ENCODE measurements at places on chromosomes 11 and 22.

DNA sequence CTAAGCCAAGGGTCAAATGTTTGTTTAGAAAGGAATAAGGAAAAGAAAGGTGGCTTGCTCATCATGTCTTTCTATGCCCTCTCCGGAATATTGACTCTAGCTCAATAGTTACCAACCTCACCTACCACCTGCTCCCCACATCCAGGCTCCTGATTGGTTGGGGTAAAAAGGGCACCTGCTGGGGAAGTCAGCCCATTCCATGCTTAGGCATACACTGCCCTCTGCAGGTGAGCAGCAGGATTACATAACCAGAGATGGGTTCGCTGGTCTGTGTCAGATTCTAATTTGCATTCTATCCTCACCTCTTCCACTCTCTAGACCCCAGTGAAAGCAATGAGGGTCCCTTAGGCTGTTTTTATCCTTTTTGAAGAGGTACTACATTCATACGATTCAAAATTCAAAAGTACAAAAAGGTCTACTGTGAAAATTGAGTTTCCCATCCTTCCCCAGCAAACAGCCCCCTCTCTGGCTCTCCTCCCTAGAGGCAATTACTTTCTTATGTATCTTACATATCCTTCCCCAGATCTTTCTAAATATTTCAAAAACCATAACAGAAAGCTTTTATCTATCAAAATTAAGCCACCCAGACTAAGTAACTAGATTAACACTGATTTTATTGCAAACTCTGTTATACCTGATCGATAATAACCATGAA lies 98.0 kb upstream of the ASPHD2 start:
- DNase-seq: peak; percentile 69

- DNase-seq: peak; percentile 24
Measured at GRCh38 chr11:45444796-45445195, 158.7 kb upstream of the SYT13 start.

- no peak for DNase-seq
Measured at GRCh38 chr11:86149792-86150191, 80.9 kb upstream of the PICALM start.

DNA sequence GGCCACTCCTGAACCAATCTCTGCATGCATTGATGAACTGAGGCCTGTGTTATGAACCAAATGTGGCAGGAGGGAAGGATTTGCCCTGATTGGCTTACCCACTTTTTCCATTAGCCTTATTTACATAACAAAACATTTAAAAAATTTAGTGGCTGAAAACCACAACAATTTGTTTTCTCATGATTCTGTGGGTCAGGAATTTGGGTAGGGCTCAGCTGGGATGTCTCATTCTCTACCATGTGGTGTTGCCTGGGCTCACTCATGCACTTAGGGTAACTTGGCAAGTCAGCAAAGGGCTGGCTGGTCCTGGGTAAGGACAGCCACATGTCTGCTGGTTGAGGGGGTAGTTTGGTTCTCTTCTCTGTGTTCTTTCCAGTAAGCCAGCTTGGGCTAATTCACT lies 35.1 kb upstream of the CYP2R1 start:
- no peak for DNase-seq

DNA sequence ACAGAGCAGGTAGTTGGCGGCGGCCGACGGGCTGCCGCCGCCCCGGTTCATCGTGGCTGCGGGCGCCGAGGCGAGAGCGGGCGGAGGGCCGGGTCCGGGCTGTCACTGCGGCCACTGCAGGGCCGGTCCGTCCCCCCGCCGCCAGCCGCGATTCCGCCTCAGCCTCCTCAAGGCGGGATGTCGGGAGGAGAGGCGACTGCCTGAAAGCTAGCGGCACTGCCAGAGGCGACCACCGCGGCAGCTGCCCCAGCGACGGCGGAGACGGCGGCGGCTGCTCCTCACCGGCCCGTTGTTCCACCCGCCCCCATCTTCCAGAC lies 234 bp downstream of the SESN3 start:
- DNase-seq: no peak

GRCh38 chr11:776561-777287 lies 563 bp downstream of the GATD1 start:
- no peak for DNase-seq

DNA sequence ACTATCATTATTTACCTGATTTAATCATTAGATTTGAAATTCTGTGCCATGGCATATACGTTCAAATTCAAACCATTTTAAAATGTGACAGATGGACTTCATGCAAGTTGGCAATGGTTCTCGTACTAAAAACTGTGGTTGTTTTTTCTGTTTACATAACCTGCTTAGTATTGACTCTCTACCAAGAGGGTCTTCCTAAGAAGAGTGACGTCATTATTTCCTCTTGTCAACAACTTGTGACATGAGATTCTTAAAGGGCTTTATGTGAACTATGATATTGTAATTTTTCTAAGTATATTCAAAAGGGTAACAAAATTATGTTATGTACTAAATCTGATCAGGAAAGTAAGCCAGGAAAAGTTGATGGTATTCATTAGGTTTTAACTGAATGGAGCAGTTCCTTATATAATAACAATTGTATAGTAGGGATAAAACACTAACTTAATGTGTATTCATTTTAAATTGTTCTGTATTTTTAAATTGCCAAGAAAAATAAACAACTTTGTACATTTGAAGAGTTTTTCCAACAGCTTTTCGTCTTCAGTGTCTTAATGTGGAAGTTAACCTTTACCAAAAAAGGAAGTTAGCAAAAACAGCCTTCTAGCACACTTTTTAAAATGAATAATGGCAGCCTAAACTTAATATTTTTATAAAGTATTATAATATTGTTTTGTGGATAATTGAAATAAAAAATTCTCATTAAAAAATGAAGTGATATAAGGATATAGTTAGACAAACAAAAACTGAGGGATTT lies 87.0 kb downstream of the GRK3 start:
- DNase-seq: no peak

GRCh38 chr11:65014726-65015227 lies 817 bp downstream of the ARL2 start:
- no peak for DNase-seq

- DNase-seq: no peak
Measured at GRCh38 chr11:64607381-64607985, 16.5 kb downstream of the SLC22A12 start.

DNA sequence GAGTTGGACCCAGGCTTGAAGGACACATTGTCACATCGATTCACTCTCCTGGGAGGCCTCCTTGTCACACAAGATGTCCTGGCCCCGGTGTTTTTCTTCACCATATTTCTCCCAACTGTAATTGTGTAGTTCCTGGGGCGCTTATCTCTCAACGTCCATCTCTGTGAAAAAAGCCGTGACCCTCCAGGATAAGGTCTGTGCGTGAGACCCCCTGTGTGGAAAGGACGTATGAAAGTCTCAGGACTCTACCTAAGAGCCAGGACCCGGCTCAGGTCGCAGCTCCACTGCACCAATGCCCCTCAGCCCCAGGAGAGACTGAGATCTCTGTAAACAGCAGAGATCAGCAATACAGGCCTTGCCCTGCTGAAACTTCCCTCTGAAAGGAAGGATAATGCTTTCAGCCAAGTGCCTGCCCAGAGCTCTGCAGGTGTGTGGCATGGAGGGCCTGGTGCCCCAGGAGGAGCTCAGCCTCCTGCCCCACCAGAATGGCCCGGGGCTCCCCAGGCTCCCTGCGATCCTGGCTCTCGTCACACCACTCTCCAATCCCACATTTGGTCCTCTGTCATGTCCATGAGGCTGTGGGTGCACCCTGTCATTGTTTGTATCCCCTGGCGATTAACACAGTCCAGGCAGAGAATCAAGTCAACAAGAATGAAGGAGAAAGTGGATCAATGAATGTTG lies 119.2 kb upstream of the TMEM45B start:
- DNase-seq: no peak

DNA sequence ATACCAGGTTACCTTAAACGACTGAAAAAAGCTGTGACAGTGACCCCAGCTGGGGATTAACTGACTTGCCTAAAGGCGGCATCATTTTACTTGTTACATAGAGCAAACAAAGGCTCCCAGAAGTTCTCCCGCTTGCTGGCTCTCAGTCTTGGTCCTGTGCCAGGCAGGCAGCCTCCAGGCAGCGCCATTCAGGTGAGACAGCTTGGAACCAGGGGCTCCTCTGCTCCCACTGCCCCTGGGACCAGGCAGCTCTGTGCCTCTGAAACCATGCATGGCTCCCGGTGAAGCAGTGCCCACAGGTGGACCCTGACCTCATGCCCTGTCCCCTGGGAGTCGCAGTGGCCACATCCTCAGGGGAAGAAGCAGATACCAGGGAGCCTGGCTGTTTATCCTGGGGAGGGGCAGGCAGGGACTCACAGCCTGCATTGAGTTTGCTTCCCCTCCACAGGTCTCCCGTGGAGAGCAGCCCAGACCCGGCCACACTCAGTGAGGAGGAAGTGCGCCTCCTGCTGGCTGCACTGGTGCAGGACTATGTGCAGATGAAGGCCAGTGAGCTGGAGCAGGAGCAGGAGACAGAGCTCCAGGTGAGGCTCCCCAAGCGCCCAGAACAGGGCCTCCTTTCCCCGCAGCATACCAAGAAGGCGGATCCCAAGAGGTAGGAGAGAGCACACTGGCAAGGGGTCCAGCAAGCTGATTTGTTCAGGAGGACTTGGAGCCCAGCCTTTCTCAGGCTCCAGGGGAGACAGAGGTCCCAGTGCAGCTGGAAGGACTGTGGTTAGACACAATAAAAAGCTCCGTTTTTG lies 15.6 kb upstream of the CYP2R1 start:
- DNase-seq: peak; percentile 45

DNA sequence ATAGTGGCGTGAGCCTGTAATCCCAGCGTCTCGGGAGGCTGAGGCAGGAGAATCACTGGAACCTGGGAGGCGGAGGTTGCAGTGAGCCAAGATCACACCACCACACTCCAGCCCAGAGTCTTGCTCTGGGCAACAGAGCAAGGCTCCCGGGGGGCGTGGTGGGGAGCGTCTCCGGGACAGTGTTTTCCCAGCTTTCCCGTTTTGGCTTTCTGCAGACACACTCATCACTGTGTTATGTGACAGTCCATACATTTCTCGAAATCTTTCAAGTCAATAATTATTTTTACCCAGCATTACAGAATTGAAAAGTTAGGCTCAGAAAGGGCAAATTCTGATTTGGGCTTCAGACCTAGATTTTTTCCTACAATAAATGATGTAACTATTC lies 31.7 kb downstream of the NEAT1 start:
- DNase-seq: no peak
